Activated CD8-positive, alpha-beta T cell treated with anti-CD3 and anti-CD28 coated beads, Interleukin-2, amount 10 ng/mL, durations not matched to agents 7 days and 5 days (primary cell): ENCODE measurements at places on chromosomes 6 and 20. TPM values are rescaled to one million over a fixed set of nuclear protein-coding genes. Genes with fewer than 3 reads are reported as not detected.

GRCh38 chr20:23877524-23877923 is 2.0 kb downstream of the CST5 start:
- no peaks in the 10 kb centered on the region for H3K36me3 ChIP-seq
- H3K4me1 ChIP-seq: peaks cover 2% of the 10 kb centered on the region
- H3K27ac ChIP-seq: no peak overlapping the region
- H3K27me3 ChIP-seq: peaks cover 3% of the 10 kb centered on the region
- no peak overlapping the region for H3K4me3 ChIP-seq
- no peak for DNase-seq

GRCh38 chr20:53652090-53652858 is 58.6 kb upstream of the ZNF217 start:
- peaks cover 47% of the 10 kb centered on the region for H3K4me1 ChIP-seq
- peak overlapping the region; percentile 69 for H3K4me3 ChIP-seq
- peak overlapping the region; percentile 94 for H3K27ac ChIP-seq
- no peaks in the 10 kb centered on the region for H3K27me3 ChIP-seq
- H3K36me3 ChIP-seq: no peaks in the 10 kb centered on the region
- peak; percentile 38 for DNase-seq

FABP7 gene
- total RNA-seq: not detected

TNF gene
- total RNA-seq: 55.0 TPM

DNA sequence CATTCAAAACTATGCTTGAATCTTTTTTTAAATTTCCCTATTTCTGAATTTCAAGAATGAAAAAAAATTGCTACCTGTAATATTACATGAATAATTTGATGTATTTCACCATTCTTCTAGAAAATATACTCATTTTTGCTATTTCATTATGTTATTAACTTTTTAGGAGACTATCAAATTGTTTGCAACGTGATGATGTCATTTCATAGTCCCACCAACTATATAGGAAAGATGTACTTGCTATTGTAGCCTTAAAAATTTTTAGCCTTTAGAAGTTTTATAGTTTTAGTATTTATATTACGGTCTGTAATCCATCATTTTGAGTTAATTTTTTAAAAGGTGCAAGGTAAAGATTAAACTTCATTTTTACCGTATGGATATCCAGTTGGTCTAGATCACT is 81.4 kb upstream of the AHI1 start:
- H3K27ac ChIP-seq: no peak overlapping the region
- H3K27me3 ChIP-seq: no peaks in the 10 kb centered on the region
- H3K4me1 ChIP-seq: peaks cover 31% of the 10 kb centered on the region

- no peaks in the 10 kb centered on the region for H3K36me3 ChIP-seq
- no peak overlapping the region for H3K4me3 ChIP-seq
- no peak overlapping the region for H3K27ac ChIP-seq
- H3K4me1 ChIP-seq: no peaks in the 10 kb centered on the region
- DNase-seq: no peak
These were observed 128.5 kb downstream of the FLRT3 start for GRCh38 chr20:14208956-14209355.

GRCh38 chr6:10886691-10887502 is at the start of gene SYCP2L:
Gene SYCP2L, plus strand, starts transcription at chr6:10887052. Its CDS starts 75 bp downstream, at chr6:10887127.
- peak within 1 kb of the TSS; percentile 58 for H3K4me3 ChIP-seq
- DNase-seq: peak; percentile 24

ZBTB46 gene
- not detected for total RNA-seq

GRCh38 chr6:115882771-115883170 is 177.9 kb downstream of the FRK start:
- no peaks in the 10 kb centered on the region for H3K36me3 ChIP-seq
- no peak for DNase-seq
- H3K4me1 ChIP-seq: no peaks in the 10 kb centered on the region
- H3K27ac ChIP-seq: no peak overlapping the region

DNA sequence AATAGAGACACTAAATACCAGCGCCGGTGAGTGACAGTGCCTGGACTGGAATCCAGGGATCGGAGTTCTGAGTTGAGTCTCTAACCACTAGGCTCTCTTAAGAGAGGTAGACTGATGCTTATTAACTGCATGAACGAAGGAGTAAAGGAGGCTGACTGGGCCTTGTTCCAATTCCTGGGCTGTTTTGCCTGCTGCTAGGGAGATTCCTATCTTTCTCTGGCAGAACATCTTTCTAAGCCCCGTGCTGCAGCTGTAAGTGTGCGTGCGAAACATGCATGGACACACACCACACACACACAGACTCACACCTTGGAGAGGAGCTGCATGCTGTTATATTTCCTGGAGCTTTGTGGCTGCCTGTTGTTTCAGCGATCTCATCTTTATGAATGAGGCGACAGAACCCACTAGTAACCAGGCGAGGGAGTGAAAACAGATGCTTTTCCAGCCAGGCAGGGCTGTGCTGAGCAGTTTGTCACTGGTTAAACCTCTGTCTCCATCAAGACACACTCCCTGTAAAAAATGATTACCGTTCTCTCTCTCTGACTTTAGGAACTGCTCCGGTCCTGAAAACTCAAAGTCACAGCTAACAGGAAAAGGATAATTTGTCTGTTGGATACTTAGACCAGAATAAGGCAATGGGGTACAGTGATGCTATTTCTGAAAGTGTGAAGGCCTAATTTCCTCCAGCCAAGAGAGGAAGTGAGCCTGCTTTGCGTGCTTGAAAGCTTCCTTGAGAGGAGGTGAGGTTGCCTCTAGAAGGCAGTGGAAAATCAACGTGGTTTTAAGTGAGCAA is 157.4 kb upstream of the ZNF217 start:
- DNase-seq: peak; percentile 77
- H3K4me3 ChIP-seq: peak overlapping the region; percentile 56
- peaks cover 76% of the 10 kb centered on the region for H3K4me1 ChIP-seq
- H3K27me3 ChIP-seq: no peaks in the 10 kb centered on the region
- no peaks in the 10 kb centered on the region for H3K36me3 ChIP-seq
- peak overlapping the region; percentile 94 for H3K27ac ChIP-seq

DNA sequence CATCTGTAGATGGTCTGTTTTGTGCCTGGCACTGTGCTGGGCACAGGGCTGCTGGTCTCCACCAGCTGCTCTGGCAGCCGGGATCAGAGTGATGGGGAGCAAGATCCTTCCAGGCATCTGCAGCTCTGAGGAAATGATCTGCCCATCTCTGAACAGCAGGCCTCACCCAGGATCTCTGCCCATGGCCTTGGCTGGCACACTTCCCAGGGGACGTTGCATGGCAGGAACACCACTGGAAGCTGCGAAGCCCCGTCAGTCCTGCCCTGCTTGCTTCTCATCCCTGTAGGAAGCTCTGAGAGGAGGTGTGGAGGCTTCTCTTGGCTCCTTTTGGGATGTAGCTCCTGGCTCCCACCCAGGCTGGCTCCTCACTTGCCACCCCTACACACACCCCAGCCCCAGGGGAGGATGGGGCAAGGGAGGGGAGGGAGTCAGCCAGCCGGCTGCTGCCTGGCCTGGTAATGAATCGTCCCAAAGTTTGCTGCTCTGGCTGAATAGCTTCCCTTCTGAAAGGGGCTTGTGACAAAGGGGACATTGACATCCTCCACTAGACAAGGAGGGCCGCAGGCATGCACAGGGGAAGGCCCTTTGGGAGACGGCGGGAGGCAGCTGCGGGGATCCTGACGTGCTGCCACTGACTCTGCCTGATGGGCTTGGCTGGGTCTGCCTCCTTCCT is 108.9 kb downstream of the VEGFA start:
- H3K36me3 ChIP-seq: no peaks in the 10 kb centered on the region
- H3K27ac ChIP-seq: no peak overlapping the region
- H3K27me3 ChIP-seq: no peaks in the 10 kb centered on the region
- no peak overlapping the region for H3K4me3 ChIP-seq
- DNase-seq: no peak

SIRPG gene
- total RNA-seq: 112 TPM

ASIP gene
- total RNA-seq: not detected

SLPI gene
- not detected for total RNA-seq

GRCh38 chr20:43537921-43538877 is 20.6 kb upstream of the SGK2 start:
- peak overlapping the region; percentile 25 for H3K27ac ChIP-seq
- no peaks in the 10 kb centered on the region for H3K4me1 ChIP-seq
- no peaks in the 10 kb centered on the region for H3K27me3 ChIP-seq
- DNase-seq: peak; percentile 59

DNA sequence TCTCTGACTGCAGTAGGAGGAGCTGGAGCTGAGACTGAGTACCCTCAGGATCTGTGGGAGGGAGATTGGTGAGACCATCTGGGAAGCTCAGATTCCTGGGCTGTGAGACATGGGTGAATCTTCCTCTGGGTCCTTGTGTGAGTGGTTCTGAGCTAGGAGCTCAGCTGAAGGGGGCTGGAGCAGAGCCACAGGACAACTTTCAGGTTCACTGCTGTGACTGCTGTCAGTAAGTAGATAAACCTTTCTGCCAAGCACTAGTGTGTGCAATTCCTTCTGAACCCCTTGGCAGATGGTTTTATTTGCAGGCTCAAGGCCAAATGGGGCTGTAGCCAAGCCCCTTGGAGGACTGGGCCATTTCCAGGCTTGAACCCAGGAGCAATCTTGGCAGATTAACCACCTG is 49.6 kb upstream of the SNAP91 start:
- no peak overlapping the region for H3K27ac ChIP-seq
- no peak for DNase-seq
- H3K36me3 ChIP-seq: no peaks in the 10 kb centered on the region
- no peaks in the 10 kb centered on the region for H3K27me3 ChIP-seq
- no peaks in the 10 kb centered on the region for H3K4me1 ChIP-seq
- no peak overlapping the region for H3K4me3 ChIP-seq

CAPN11 gene
- total RNA-seq: 0.70 TPM

DNA sequence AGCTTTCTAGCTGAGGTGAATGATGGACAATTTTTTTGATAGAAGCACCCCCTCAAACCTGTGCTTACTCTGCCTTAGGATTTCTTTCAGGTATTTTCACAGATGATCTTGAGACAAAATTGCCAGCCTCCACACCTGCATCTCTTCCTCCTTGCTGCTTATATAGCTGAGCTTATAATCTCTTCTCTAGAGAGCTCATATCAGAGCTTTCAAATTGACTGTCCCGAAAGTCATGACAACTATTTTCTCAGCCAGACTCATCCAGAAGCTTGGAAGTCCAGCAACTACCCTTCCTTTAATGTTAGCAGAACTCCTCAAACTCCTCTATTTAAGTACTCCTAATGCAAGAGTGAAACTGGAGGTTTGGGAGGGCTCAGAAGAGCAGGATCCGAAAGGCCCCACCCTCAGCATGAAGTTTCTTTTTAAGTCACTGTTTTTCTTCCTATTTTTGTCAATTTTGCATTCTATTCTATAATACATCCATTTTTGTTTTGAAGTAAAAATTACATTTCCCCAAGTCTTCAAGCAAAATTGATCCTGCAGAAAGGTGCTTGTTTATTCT is 12.7 kb downstream of the CGA start:
- peaks cover 18% of the 10 kb centered on the region for H3K27me3 ChIP-seq
- no peak overlapping the region for H3K4me3 ChIP-seq
- H3K4me1 ChIP-seq: no peaks in the 10 kb centered on the region
- H3K36me3 ChIP-seq: no peaks in the 10 kb centered on the region
- DNase-seq: no peak

- H3K4me1 ChIP-seq: peaks cover 77% of the 10 kb centered on the region
- H3K4me3 ChIP-seq: peak overlapping the region; percentile 68
- H3K36me3 ChIP-seq: no peaks in the 10 kb centered on the region
- H3K27ac ChIP-seq: peak overlapping the region; percentile 88
- DNase-seq: peak; percentile 83
These were observed 148.1 kb downstream of the CEBPB start for GRCh38 chr20:50338479-50339391.

DNA sequence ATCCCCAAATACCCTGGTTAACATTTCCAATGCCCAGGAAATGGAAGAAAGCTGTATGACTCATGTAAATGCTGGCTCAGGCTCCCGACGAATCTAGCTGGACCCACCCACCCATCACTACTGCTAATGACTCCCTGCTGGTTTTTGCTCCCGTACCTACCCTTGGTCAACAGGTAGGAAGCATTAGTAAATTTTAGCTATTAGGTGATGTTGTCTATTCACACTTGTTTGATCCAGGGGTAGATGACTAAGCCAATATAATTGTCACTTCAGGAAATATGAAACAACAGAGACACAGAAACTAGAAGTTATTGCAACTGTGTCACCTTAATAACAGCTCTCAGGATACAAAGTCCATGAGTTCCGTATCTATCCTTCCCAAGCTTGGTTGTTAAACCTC is 94.4 kb upstream of the BEND6 start:
- H3K36me3 ChIP-seq: no peaks in the 10 kb centered on the region
- H3K27ac ChIP-seq: no peak overlapping the region
- no peaks in the 10 kb centered on the region for H3K4me1 ChIP-seq
- no peak overlapping the region for H3K4me3 ChIP-seq

DNA sequence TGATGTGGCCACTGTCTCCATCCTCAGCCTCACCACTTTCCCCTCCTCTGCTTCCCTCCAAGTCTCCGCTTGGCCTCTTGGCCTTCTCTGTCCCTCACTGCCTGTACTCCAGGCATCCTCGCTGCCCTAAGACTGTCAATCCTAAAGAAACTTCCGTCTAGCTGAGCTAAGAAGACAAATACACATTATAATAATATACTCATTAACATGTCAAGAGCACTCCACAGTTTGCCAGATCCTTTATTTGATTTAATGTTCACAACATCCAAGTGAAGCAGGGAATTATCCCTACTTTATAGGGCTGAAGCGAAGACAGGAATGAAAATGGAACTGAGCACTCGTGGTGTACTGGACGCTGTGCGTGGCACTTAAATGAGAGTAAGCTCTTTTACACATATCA is 72.4 kb upstream of the SLC22A23 start:
- H3K4me1 ChIP-seq: no peaks in the 10 kb centered on the region
- DNase-seq: no peak
- H3K36me3 ChIP-seq: no peaks in the 10 kb centered on the region
- no peak overlapping the region for H3K4me3 ChIP-seq
- H3K27me3 ChIP-seq: peaks cover 4% of the 10 kb centered on the region
- H3K27ac ChIP-seq: no peak overlapping the region

DNA sequence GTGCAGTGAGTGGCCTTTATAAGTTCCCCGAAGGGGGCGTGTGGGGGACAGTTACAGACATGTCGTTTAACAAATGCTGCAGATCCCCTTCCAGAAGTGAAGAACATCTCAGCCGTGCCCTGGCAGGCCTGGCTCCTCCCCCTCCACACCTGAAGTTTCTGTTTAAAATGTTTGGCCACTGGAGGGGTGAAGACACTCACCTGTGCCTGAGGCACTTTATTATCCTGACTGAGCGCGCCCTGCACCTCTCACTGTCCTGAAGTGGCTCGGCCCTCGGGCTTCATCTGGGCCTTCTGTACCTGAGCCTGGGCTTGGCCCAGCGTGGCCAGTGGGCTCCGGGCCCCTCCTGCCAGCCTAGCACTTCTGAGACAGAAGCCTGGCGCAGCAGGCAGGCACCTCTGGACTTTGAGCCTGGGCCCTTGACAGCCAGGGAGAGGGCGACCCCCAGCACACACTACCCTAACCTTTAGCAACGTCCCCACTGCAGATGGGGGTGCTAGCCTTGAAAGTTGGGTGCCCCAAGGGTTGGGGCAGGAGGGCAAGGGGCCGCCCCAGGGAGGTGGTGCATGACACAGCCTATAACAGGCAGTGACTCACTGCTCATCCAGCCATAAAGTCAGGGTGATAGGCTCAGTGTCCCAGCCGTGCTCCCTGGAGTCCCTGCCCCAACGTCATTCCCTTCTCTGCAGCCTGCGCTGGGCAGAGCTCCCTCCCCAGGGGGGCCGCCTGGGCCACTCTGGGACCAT is 13.6 kb upstream of the GATA5 start:
- H3K4me3 ChIP-seq: no peak overlapping the region
- no peak for DNase-seq
- no peaks in the 10 kb centered on the region for H3K36me3 ChIP-seq
- H3K4me1 ChIP-seq: no peaks in the 10 kb centered on the region
- peaks cover 22% of the 10 kb centered on the region for H3K27me3 ChIP-seq

- H3K36me3 ChIP-seq: peaks cover 5% of the 10 kb centered on the region
- no peak overlapping the region for H3K4me3 ChIP-seq
- no peak overlapping the region for H3K27ac ChIP-seq
- peaks cover 5% of the 10 kb centered on the region for H3K27me3 ChIP-seq
- H3K4me1 ChIP-seq: peaks cover 21% of the 10 kb centered on the region
These were observed 6.3 kb downstream of the CCR6 start for GRCh38 chr6:167129159-167129558.

HTR1B gene
- total RNA-seq: not detected
